GM23338 (cell line): ENCODE measurements at places on chromosomes 4 and X. TPM values are rescaled to one million over a fixed set of nuclear protein-coding genes. Genes with fewer than 3 reads are reported as not detected.

The MTNR1A gene
- total RNA-seq, result 0.66 and 1.4 TPM in 2 replicates

The PFKFB1 gene
- total RNA-seq, result not detected in 2 replicates

The GPRASP1 gene
- 1.9 and 2.6 TPM in 2 replicates for total RNA-seq

The SGCB gene
- 19.6 and 24.9 TPM in 2 replicates for total RNA-seq

The TDO2 gene
- total RNA-seq, result 0.10 TPM in 1 of 2 replicates, not detected in the other

The AVPR2 gene
- total RNA-seq, result not detected in 2 replicates

The GUCY1A1 gene
- total RNA-seq, result not detected in 2 replicates

The INPP4B gene
- 0.12 and 0.14 TPM in 2 replicates for total RNA-seq
